NCI-H526 treated with DMSO at 0.1 percent for 48 hours (cell line): ENCODE measurements at places on chromosomes 3 and 15.

DNA sequence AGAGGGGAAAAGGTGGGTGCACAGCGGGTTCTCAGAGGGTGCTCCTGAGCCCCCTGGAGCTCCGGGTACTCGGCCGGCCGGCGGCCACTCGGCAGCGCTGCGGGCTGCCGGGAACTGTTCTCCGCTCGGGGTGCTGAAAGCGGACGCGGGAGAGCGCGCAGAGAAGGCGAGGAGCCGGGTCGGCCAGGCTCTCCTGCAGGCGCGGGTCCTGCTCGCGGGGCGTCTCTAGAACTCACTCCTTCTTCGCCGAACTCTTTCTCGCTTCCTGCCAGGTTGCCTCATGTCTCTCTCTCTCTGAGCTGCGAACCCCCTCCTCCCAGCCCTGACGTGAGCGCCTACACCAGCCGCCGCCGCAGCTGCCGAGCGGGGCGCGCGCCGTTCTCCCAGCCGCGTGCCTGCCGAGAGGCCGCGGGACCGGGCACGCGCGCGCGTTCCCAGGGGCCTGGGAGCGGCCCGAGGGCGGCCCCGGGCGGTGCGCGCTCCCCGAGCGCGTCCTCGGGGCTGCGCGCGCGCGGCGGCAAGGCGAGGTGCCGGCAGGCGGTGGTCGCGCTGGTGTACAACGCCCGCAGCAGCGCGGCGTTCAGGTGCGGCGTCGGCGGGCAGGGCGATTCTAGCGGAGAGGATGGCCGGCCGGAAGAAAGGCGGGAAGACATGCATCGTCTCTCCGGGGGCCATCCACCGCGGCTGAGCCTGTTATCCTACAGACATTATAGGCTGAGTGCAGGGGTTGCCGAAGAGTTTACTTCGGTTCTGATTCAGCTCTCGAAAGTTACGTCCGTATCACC is at the start of gene PEX5L:
Gene PEX5L, minus strand, starts transcription at position 267 of the 785 bp plus-strand sequence. CDS start 338 bp downstream, outside the sequence.
- DNase-seq: peak; percentile 76

DNA sequence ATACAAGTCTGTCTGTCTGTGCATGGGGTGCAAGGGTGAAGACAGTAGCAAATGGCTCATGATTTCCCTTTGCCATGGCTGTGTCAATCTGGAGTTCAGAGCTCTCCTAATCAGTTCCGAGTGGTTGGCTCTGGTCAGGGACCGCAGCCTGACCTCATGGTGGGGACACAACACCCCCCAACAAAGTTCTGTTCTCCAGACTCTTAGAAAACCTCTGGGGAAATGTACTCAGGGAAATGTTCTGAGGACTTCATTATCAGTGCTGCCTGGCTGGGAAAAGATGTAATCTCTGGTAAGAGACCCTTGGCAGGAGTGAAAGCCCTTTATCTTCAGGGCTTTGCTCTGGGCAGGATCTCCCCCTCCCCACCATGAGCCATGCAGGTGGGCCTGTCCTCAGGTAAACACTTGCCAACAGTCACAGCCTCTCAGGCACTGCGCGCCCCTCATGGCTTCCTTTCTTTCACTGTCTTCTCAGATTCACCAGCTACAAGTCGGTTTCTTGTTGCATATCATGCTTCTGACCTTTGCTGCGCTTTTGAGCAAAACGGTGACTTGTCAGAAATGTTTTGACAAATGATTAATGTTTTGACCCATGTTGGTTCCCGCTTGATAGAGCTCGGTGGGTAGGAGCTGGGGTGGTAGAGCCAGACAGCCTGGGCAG is 95.5 kb downstream of the ST6GAL1 start:
- no peak for DNase-seq

DNA sequence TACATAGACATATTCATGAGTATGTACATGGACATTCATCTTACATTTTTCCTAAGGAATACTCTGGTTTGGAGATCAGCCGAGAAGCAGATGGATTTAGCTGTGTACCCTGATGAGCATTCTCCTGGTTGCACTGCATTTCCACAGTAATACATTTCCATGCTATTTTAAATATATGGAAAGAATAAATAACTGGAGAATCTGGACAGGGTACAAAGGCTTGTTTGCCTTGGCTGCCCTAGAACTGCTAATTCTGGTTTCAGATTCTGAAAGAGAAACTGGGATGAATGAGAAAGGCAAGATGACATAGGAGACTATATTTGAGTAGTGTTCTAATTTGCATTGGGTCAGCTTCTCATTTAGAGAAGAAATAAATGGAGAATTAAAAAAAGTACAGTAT is 190.8 kb upstream of the FAM3D start:
- peak; percentile 73 for DNase-seq

GRCh38 chr3:187531831-187532230 is 138.4 kb downstream of the SST start:
- no peak for DNase-seq

- DNase-seq: peak; percentile 87
Measured at GRCh38 chr3:129121792-129122411, at the start of gene RAB43. TSS of gene RAB43 (minus strand) at chr3:129121804. CDS start at chr3:129121489, 315 bp downstream.

GRCh38 chr3:149319750-149320149 is 13.7 kb downstream of the TM4SF18 start:
- DNase-seq: no peak

DNA sequence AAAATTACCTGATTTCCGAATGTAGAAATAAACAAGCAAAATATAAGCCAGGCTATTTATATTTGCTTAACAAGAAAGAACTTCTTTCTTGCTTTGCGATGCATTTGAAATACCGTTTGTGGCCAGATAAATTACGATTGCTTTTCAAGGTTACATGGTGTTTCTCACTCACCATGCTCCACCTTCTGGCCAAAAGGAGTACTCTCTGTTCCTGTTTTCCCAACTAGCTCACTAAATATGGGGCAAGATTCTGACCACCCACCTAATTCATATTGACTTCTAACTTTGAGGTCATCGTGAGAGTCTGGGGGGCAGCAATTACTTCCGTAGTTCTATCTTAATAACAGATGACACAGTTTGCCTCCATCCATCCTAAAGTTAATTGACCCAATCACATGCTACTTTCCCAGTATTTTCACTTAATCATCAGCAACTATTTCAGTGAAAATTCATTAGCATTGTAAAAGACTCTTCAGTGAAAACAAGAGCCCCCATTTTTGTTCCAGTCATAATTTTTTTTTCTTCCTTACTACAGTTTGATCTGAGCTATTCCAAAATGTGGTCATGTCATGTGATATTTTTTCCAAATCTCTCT is 25.9 kb downstream of the ACP3 start:
- peak; percentile 19 for DNase-seq

DNA sequence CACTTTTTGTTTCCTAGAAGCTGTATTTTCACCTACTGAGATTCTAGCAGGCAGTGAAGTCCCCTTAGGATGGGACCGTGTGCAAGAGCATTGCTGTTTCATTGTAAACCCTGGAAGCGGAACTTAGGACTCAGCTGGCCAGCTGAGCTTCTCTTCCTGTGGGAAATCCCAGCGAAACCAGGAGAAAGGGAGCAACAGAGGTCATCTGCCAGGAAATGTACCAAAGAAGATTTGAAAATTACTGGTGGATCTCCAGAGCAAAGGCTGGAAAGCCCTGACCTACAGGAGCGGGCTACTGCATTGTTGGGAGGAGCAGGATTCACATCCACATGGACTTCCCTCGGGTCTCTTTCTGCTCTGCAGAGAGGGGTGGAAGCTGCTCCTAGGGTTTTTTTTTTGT is 7.6 kb upstream of the ADPRH start:
- DNase-seq: no peak

- DNase-seq: no peak
Measured at GRCh38 chr3:141442446-141442845, 44.4 kb upstream of the RASA2 start.

- no peak for DNase-seq
Measured at GRCh38 chr15:96887730-96888129, 557.2 kb downstream of the NR2F2 start.

DNA sequence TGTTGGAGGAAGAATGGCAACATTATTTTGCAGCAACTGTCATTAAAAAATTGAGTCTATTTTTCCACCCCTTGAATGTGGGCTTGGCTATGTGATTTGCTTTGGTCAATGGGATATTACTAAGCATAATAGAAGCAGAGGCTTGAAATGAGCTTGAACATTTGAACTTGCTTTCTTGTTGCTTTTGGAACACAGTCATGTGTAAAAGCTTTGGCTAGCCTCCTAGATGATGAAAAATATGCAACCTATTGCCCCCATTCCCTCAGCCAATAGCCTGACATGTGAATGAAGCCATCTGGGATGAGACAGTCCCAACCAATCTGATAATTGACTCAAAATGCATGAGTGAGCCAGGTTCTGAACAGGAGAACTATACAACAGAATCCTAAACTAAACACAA is 78.4 kb downstream of the PLSCR2 start:
- no peak for DNase-seq

DNA sequence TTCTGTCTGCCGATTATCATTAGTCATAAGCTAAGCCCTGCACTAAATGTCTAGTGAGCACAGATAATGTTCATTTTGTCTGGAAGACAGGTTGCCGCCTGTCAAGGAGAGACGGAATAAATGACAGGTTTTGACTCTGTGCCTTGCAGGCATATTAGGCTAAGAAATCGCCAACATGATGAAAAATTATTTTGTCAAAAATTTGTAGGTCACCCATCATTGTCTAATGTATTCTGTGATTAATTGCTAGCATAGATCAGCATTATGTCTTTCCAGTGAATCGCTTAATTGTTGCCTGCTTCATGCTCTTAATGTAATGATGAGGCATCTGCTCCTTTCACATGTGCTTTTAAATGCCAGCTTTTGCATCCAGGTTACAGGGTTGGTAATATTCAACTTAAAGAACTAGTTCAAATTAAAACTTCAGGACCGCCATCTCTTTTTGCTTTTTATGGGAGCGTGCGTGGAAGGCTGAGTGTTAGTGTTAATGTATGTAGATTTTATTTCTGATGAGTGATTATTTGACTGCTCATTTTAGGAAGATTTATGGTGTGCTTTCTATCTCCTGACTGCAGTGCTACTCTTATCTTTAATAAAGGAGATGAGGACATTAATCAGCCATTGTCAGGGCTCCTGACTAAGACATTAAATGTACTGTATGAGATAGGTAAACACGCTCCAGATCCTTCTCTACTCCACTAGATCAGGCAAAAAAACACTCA is 120.8 kb upstream of the MEIS2 start:
- no peak for DNase-seq

GRCh38 chr15:96746665-96747064 is 416.2 kb downstream of the NR2F2 start:
- no peak for DNase-seq

DNA sequence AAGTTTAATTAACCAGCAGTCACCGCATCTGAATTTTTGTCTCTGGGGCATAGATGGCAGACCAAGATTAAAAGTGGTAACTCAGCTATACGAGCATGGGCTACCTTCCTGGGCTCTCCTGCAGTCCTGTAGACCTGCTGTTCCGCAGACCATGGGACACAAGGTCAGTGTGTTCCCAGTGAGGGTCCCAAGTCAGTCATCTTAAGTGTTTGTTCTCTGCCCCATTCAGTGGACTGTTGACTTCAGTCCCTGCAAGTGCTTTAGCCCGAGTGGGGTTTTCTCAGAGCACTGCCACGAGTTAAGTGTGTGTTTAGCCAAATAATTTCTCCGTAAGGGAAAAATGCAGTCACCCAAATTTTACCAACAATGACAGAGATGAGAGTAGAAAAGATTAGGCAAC is 4.9 kb upstream of the EXOG start:
- no peak for DNase-seq

DNA sequence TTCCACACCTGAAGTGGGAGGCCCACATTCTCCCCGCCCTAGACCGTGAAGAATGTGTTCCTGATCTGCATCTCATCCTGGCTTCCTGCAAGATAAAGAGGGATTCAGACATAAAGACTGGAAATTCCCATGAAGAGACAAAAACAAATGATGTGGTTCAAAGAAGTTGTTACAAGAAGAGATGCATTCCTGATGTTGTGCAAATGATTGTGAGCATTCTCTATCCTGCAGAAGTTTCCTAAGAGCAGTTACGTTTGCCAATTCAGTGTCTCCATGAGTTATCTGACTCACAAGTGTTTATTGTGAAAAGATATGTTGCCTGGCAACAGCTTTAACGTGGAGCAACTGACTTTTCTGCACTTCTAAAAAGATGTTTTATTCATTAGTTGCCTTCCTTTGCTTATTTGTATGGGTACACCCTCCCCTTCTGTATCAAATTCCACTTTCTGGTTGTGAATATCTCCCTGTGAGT is 107.8 kb downstream of the ZIC4 start:
- DNase-seq: peak; percentile 89

GRCh38 chr3:126288314-126288713 is 68.9 kb downstream of the KLF15 start:
- no peak for DNase-seq

GRCh38 chr3:13346481-13347389 is 73.4 kb downstream of the NUP210 start:
- DNase-seq: no peak

DNA sequence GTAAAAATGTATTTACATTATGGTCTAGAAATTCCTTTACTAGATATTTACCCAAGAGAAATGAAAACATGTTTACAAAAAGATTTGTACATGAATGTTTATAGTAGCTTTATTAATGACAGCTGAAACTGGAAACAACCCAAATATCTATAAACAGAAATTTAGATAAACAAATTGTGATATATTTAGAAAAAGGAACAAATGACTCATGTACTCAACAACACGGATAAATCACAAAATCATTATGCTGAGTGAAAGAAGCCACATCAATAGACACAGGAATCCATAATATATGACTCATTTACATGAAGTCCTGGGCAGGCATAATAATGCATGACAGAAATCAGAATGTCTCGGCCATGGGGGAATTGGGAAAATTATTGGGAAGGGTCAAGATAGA is 1020.2 kb downstream of the SQOR start:
- DNase-seq: no peak

GRCh38 chr15:50797926-50798325 is 32.4 kb upstream of the SPPL2A start:
- DNase-seq: no peak

DNA sequence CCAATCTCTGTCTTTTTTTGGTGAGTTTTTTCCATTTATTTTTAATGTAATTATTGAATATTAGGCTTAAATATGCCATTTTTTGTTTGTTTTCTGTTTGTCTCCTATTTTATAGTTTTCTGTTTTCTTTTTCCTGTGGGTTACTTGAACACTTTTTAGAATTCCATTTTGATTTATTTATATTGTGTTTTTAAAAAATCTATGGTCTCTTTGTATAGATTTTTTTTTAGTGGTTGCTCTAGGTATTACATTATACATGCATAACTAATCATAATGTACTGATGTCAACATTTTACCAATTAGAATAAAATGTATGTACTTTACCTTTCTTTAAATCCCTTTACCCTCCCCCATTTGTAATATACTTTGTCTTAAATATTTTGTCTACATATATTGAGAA is 56.2 kb downstream of the RASA2 start:
- DNase-seq: no peak

- DNase-seq: no peak
Measured at GRCh38 chr3:139577909-139578308, 38.4 kb upstream of the RBP1 start.

DNA sequence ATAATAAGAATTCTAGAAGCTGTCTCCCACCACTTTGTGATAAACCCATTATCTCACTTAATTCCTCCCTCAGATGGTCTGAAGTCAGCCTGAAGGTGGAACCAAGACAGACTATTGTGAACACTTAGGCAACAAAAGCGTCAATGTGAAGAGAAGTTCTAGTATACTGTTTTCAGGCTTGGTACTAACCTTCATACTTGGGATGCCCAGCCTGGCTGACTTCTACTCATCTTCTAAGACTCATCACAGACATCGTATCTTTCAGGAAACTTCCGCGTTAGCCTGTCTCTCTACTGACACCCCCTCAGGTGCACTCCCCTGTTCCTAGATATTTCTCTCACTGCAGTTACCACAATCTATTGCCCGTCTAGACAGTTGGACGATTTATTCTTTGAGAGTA is 201.2 kb downstream of the SATB1 start:
- no peak for DNase-seq
